ENCODE measurements at places on chromosomes 2 and 18.

DNA sequence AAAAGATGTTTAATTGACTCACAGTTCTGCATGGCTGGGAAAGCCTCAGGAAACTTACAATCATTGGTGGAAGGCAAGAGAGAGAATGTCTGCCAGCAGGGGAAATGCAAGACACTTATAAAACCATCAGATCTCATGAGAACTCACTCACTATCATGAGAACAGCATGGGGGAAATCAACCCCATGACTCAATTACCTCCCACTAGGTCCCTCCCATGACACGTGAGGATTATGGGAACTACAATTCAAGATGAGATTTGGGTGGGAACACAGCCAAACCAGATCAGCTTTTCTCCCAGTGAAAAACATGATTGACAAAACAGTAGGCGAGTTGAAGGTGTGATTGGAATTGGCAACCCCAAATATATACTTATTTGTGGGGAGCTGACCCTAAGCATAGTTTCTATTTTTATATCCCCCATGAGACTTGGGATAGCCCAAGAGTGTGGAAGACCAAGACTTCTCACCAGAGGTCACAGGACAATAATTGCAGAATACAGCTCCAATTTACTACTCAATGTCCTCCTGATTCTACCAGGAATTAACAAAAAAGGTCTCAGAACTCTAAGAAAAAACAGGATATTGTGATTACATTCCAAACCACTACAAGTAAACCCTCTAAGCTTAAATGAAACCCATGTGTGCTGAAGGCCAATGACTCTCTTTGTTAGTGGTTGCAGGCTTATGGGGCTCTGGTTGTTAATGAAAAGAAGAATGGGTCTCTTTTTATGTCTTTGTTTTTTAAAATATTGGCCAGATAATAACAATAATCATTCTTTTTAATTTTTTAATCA is 96.1 kb upstream of the PIK3C3 start:
- no peak for DNase-seq

- peak; percentile 17 for DNase-seq
These were observed 102.1 kb upstream of the CDC42EP3 start for GRCh38 chr2:37773371-37774130.

- peak; percentile 18 for DNase-seq
These were observed 7.6 kb downstream of the STAMBP start for GRCh38 chr2:73836141-73836943.

- DNase-seq = no peak
These were observed 35.5 kb downstream of the IL1R2 start for GRCh38 chr2:102027036-102027980.

GRCh38 chr2:75375646-75376582 is 176.6 kb upstream of the TACR1 start:
- DNase-seq = no peak
